AML-193 (cell line): ENCODE measurements at places on chromosomes 5 and 9.
A peak's percentile ranks its signal among the peaks of the same experiment; 100 is the strongest.

DNA sequence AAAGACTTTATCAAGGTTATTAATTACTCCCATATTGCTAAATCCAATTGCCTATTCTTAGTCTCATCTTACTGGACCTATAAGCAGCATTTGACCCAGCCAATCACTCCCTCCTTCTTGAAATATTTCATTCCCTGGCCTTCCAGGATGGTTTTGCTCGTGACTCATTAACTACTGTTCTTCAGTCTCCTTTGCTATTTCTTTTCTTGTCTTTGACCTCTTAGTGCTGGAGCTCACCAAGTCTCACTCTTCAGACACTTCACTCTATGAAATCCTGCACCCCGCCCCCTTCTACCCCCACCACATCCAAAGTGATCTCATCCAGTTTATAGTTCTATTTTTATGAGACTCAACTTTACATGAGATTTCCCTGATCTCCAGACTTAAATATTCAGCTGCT is 803.1 kb upstream of the WWC1 start:
- no peak for DNase-seq

- DNase-seq = no peak
Measured at GRCh38 chr5:132417889-132418485, 48.5 kb downstream of the SLC22A5 start.

- no peak for DNase-seq
Measured at GRCh38 chr9:117125531-117125930, 289.3 kb downstream of the ASTN2 start.

- no peak for DNase-seq
Measured at GRCh38 chr5:97979740-97980139, 793.7 kb upstream of the RGMB start.

DNA sequence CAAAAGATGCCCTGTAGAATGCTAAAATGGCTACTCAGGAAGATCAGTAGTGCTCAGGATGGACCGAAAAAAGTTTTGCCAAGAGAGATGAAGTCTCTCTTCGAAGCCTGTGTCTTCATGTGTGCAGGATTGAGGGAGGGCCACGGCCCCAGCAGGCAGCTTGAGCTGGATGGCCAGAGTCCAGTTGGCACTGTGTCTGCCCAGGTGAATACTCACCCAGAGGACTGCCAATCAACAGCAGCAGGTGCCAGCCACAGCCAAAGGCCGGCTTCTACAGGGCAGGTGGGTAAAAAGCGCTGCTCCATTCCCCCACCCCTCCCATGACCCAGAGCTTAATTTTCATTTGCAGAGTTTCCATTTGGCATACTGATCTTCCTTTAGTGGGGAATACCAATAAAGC is 287.9 kb upstream of the ZNF608 start:
- DNase-seq = no peak

GRCh38 chr9:98719055-98719454 is 10.3 kb upstream of the GABBR2 start:
- no peak for DNase-seq

GRCh38 chr5:95918421-95919006 is 43.1 kb downstream of the ELL2 start:
- DNase-seq = no peak

GRCh38 chr9:136881691-136882108 is 4.6 kb upstream of the TRAF2 start:
- DNase-seq = peak; percentile 11

DNA sequence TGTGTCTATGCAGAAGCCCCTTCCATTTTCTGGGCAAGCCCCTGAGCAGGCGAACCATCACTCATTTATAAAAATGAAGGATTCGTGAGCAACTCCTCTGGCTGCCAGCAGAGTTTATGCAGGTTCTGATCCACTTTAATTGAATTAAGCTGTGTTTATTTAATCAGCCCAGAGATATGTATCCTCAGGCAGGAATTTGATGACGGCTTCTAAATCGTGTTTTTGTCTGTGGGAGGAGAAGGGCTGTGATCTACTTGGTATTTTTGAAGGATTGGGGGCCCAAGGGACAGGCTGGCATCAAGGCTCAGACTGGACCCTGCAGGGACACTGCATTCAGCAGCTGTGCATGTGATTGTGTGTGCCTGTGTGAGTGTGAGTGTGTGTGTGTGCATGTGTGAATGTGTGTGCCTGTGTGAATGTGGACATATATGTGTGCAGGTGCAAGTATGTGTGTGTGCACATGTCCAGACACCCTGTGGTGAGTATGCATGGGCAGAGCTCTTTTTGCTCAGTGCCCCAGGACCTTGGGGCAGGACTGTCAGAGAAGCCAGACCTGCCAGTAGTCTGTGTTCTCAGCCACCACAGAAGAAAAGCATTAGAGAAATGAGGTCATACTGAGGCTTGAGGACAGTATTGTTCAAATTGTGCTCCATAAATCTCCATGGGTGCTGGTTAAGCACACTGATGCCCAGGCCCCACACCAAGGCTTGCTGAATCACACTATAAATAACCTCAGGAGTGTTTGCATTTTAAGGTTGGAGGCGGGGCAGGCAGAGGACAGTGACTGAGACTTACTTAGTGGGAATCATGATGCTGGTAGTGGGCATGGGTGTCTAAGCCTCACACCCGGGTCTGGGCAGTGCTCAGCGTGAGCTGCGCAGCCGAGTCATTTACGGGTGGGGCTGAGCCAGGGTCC is 164.0 kb downstream of the CARTPT start:
- DNase-seq = no peak

- DNase-seq = no peak
Measured at GRCh38 chr5:122137702-122138101, 8.4 kb downstream of the ZNF474 start.

DNA sequence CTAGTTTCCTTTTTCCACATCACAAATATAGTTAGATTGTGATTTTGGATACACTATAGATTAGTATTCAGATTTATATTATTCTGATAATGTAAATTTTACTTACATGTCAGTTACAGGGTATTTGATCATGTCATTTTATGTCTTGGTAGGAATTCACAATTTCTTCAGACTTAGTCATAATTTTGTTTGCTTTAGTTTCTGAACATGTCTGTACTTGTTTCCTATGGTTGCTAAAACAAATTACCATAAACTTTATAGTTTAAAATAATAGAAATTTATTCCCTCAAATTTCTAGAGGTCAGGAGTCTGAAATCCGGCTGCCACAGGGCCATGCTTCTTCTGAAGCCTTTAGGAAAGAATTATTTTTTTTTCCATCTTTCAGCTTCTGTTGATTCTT is 1817.2 kb upstream of the CDH9 start:
- no peak for DNase-seq

GRCh38 chr9:100466171-100466828 is 6.6 kb upstream of the TMEFF1 start:
- no peak for DNase-seq

DNA sequence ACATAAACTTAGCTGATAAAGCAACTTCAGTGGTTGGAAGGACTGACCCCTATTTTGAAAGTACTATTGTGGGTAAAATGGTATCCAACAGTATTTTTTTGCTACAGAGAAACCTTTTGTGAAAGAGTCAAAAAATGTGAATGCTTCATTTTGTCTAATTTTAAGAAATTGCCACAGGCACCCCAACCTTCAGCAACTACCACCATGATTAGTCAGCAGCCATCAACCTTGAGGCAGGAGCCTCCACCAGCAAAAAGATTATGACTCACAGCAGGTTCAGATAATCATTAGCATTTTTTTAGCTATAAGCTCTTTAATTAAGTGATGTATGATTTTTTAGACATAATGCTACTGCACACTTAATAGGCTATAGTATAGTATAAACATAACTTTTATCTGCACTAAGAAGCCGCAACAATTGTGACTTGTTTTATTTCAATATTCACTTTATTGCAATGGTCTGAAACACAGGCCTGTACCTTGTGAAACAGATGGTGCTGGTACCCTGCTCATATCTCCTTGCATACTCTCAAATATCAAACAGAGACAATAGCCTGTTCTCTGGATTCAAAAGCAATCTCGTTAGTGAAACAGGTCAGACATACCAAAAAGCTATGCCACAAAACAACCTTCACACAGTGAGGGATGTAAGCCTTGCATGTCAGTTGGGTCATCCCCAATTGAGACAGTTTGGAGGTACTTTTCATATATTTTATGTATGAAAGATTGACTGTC is 261.2 kb upstream of the FAM174A start:
- no peak for DNase-seq

- no peak for DNase-seq
Measured at GRCh38 chr5:100792781-100793180, 110.3 kb downstream of the ST8SIA4 start.

DNA sequence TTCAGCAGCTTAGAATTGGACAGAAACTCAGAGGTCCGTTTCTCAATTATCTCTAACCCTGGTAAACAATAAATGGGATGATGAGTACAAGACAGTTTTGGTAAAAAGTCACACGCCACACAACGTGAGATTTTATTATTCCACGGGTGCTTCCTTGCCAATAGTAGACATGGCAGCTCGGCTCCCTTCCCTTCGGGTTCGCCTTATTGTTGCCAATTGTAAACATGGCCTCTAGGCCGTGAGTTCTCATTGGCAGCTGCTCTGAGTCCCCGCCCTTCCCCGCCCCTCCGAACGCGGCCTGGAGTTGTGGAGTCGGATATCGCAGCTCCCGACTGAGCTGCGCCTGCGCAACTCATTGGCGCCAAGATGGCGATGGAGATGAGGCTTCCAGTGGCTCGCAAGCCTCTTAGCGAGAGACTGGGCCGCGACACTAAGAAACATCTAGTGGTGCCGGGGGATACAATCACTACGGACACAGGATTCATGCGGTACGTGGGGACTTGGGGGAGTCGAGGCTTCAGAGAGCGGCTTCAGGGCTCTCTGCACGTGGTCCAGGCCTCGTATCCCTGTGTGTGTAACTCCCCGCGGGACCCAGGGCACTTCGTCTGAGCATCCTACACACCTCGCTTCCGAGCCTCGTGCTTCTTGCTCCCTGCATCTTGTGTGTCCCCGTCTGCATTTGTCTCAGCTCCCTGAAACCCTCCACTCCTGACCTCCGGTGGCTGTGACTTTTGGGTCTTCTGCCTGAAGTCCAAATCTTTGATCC is at the start of gene EXOSC2:
EXOSC2 (plus strand) TSS at position 355 of the 766 bp plus-strand sequence; CDS start at position 367, 12 bp downstream.
- DNase-seq = peak; percentile 93

DNA sequence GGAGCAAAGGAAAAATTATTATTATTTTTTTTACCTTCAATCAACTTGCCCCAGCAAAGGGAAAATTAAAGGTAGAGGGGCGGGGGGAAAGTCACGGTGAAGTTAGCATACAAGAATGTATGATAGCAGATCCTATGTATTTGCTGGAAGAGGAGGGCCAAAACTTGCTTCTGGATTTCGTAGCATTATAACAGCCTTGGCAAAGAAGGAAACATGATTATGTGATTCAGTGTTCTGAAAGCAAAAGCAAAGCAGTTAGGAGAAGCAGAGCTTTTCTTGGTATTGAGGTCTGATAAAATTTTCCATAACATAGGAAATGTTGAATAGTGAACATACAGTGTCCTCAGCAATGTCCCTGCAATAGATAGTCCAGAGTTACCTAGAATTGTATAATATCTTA is 32.4 kb downstream of the MAST4 start:
- no peak for DNase-seq

DNA sequence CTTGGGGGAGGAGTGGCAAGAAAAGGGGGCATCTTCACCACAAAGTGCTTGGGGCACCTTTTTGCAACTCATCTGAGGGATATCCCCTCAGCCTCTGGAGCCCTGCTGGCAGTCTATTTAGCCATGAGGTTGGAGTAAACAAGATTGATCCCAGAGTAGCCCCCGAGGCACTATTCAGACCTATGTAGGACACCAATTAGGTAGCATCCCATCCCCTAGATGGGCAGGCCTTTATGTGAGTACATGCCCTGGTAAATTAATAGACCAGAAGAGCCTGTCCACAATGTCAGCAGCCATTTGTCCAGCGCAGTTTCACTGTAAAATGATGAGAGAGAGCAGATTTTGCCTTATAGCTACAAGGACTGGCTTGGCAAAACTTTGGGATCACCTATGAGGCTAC is 221.4 kb downstream of the DRD1 start:
- no peak for DNase-seq

GRCh38 chr9:4293293-4293941 is 6.5 kb downstream of the GLIS3 start:
- DNase-seq = no peak

- DNase-seq = no peak
Measured at GRCh38 chr5:149853331-149853648, 91.3 kb downstream of the PDE6A start.

DNA sequence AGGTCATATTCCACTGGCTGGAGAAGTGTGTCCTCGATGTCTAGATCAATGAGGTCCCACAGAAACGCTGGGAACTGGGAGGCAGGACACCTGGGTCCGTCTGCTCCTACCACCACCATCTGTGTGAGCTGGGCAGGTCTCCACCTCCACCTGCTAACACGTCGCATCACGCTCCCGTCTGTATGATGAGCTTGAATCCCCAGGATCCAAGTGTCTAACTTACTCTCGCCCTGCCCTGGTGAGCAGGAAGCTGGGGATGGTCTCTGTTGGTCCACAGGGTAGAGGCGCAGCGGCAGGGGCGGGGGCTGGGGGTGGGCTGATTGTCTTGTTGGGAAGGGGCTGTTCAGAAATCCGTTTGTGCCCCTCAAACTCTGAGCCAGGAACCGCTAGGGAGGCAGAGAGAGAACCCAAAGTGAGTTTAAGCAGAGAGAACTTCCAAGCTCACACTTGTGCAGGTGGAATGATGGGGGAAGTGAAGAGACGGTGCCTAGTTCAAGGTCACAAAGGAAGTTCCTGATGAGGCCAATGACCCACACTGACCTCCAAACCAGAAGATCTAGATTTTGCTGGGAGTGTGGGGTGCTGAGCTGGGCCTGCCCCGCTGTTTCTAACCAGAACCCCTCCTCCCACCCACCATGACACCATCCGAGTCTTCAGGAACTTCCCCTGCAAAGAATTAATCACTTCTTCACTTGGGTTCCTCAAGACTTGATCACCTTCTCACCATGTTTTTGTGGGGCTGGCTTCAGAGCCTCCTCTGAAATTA is 21.1 kb downstream of the ORM2 start:
- DNase-seq = no peak

GRCh38 chr5:149386166-149386565 is 7.1 kb upstream of the IL17B start:
- no peak for DNase-seq

DNA sequence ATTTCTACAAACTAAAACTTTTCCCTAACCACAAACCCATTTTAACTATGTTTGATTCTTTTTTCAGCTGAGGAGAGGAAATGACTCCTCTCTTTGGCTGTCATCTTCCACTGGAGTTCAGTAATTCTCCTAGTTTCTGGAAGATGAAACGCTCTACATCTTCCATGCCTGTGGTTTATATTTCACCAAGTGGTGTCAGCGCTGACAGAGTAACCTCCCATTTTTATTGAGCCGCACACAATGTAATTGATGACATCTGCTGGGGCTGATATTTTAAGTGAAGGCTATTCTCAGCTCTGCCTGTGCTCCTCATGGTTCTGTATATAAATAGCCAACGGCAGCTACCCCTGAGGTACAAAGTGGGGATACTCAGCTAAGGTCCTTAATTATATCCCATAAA is 234.6 kb downstream of the SPOCK1 start:
- DNase-seq = no peak

GRCh38 chr9:1960342-1961042 is 54.7 kb upstream of the SMARCA2 start:
- DNase-seq = no peak

GRCh38 chr5:136011414-136012001 is 17.3 kb upstream of the TGFBI start:
- DNase-seq = no peak

- DNase-seq = no peak
Measured at GRCh38 chr5:633501-633955, 21.4 kb downstream of the CEP72 start.
